Activated CD4-positive, CD25-positive, alpha-beta regulatory T cell treated with anti-CD3 and anti-CD28 coated beads, Interleukin-2, amount 50 U/mL, for 16 hours (primary cell): ENCODE measurements at places on chromosomes 12 and 14.

DNA sequence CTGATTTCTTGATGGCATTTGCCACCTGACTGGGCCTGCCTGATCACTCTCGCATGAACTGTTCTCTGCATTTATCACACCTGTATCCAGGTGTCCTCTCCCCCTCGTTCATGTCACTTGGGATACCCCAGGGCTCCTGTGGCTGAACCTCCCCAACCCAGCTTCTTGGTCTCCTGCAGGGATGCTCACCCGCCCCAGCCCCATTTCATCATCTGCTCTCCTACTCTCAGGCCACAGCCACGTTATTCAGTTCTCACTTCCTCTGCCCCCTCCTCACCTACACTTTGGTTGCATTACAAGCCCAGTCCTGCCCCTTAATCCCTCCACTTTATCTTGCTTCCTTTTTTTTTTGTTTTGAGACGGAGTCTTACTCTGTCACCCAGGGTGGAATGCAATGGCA, 35.5 kb downstream of the TMBIM6 start:
- no peak for DNase-seq

DNA sequence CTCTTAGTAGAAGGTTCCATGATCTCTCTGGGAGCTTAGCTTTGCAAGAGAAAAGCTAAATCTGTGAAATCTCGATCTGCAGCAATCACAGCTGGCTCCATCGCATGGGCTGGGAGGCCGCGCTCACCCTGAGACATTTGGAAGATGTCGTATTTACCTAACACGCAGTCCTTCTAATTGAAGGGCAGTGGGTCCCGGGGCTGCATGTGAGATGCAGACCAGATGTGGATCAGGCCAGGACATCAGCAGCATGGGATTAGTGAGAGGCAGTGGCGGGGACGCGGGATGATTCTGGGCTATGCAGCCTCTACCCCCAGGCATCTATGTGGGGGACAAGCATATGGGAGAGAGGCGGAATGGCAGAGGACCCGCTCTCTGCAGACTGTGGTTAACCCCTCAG, 312.4 kb upstream of the RTL1 start:
- no peak for DNase-seq

DNA sequence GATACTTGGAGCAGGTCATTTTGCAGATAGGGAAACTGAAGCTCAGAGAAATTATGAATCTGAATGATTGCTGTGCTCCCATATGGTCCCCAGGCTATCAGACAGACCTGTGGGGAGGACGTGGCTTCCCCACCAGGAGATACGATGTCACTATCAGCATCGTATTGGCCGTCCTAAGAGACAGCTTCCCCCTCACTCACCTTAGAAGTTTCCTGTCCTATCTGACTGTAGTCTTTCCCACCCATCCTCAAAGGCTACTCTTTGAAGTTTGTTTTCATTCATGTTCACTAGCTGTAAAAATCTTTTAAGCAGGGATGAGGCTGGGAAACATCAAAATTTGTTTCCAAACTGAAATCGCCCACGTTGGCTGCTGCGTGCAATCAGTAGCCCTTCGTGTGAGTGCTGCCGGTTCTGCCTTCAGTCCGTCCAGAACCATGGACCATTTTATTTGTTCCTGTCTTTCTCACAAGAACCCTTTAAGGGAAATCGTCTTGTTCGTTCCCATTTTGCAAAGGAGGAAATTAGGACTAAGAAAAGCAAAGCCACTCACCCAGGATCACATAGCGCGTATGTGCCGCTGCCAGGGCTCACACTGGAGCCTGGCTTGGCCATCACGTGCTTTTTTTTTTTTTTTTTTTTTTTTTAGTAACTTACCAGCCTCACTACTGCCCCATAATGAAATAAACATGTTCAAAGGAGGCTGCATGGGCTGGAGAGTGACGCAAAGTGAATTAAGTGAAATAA, 1.0 kb upstream of the KDM2B start:
- no peak for DNase-seq

DNA sequence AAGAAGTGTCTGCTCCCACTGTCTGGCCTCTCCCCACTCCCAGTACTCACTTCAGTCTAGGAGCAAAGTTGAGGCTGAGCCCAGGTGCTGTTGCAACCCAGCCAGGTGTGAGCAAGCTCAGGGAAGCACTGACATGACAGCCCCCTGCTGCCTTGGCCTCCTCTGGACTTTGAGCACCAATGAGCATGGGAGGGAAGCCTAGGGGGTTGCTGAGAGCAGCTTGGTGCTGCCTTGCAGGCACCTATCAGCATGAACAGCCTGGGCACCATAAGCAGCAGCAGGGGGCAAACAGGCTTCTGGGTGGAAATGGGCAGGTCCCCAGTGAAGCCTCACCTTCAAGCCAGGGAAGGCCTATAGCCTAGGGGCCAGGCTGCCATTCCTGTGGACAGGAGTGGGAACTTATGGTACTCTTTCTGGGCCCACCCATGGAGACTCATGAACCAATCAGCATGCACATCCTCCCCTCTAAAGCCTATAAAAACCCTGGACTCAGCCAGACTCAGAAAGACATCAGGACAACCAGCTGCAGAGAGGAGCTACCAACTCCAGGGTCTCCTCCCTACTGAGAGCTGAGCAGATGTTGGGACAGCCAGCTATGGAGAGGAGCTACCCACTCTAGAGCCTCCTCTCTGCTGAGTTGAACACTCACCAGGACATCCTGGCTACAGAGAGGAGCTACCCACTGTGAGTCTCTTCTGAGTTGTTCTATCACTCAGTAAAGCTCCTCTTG, 49.3 kb downstream of the EGLN3 start:
- DNase-seq, result no peak
